Sciatic nerve (tissue), 2 donors: ENCODE measurements at places on chromosomes 2 and 18.

GRCh38 chr2:43073401-43073825 is 153.0 kb downstream of the ZFP36L2 start:
- no peak for DNase-seq

- DNase-seq: no peak
These were observed 139.2 kb downstream of the MGAT5 start for GRCh38 chr2:134393075-134393461.

GRCh38 chr2:32246911-32247310 is 17.8 kb downstream of the NLRC4 start:
- DNase-seq: no peak

DNA sequence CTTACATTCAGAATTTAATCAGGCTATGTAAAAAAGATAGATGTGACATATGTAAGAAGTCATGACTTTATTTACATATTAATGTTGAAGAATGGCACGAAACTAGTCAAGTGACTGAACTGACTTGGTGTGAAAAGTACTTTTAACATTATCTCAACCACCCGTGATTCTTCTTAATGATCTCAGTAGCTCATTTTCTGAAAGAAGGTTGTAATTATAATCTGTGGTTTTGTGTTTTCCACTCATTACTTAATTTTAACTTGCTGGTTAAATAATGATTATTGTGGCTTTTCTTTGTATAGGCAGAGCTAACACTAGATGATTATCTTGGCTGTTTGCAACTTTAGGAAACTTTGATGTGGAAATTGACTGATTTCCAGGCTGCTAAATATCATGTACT is 18.5 kb downstream of the KCNJ13 start:
- DNase-seq: no peak

DNA sequence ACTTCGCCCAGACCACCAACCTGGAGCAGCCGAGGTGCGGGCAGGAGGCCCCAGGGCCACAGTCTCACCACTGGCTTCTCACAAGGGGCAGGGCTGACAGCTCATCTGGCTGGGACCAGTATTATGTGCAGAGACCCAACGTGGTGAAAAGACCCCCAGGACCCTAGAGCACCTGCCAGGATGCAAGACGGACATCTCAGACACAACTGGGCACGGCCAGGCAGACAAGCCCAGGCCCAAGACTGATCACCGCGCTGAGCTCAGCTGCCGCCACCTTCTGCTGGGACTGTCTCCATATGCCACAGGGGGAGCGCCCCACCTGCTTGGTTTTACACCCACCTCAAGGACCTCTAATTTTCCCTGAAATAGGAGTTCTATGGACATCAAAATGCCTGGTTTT is 23.2 kb downstream of the HDAC4 start:
- no peak for DNase-seq

DNA sequence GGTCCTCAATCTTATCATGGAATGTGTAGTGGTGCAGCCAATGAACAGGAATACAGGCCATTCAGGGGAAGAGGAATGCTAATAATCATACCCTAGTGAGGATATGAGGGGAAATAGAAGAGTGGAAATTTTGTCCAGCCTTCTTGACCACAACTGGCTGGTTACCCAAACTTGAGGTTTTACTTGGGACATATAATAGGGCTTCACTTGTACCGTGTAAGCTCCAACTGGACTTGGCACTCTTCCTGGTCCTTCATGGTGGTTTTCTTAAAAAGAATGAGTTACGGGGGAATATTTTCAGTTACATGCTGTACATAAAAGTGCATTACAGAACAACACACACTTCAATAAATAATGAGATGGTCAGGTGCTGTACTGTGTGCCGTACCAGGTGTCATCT is 234.9 kb upstream of the RASGRP3 start:
- no peak for DNase-seq

DNA sequence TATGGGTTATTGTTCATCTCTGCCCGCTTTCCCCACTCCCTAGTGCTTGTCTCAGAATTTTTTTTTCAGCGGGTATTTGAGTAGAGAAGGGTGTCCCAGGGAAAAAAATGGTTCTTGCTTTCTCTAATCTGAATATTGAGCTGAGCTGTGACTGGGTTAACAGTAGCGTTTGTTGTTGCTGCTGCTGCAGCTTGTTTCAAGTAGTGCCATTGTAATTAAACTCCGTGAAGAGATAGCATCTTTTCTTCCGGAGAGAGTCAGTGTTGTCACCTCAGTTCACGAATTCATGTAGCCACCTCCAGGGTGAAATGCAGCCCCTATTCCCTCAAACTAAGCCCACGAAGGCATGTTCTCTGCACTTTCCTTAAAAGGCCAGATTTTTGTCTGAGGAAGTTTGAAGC is 1.5 kb upstream of the AAK1 start:
- no peak for DNase-seq

GRCh38 chr2:70070542-70071268 is 16.6 kb upstream of the PCBP1 start:
- no peak for DNase-seq

DNA sequence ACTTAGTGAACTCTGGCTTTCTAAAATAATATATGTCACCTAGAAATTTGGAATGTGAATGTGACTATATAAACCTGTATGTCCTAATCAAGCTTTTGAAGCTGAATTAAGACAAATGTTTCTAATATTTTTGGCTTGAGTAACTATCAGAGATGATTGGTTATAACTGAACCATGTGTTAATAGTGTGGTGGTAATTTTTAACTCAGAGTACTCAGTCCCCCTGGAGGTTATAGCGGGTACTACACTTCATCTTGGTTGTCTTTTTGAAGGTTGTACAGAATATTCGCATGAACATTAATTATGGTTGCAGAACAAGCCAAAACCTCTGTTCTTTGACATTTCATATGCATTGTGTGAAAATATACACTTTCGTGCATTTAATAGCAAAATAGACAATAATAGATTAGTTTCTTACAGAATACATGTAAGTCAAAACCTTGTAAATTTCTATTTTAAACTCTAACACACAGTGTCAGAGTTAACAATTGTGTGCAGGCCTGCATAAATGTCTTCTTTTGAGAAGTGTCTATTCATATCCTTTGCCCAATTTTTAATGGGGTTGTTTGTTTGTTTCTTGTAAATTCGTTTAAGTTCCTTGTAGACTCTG is 86.0 kb downstream of the OSBPL6 start:
- DNase-seq: no peak
